ENCODE measurements at places on chromosomes 1 and 21. TPM values are rescaled to one million over a fixed set of nuclear protein-coding genes. Genes with fewer than 3 reads are reported as not detected.

Gene SLX9
- 10.4 TPM for total RNA-seq

Gene CRYAA
- total RNA-seq, result not detected

Gene SDCCAG8
- total RNA-seq, result 71.5 TPM

Gene VHLL
- total RNA-seq, result not detected

Gene CHIT1
- total RNA-seq, result under 0.01 TPM

Gene PDE4B
- 26.6 TPM for total RNA-seq

Gene KRTAP21-2
- not detected for total RNA-seq

Gene ITGB2
- total RNA-seq, result 19.8 TPM

Gene HES3
- total RNA-seq, result not detected

Gene IGSF9
- under 0.01 TPM for total RNA-seq

Gene RPRD2
- total RNA-seq, result 12.0 TPM

Gene OR2L13
- total RNA-seq, result not detected

Gene ACBD3
- total RNA-seq, result 41.2 TPM

Gene BTG3
- total RNA-seq, result 21.4 TPM

Gene PRELP
- total RNA-seq, result 1.0 TPM

Gene FMO5
- 1.0 TPM for total RNA-seq

All from skeletal muscle tissue (tissue), 5 donors.